ENCODE measurements at places on chromosomes 12 and 14. TPM values are rescaled to one million over a fixed set of nuclear protein-coding genes. Genes with fewer than 3 reads are reported as not detected.

The GLT8D2 gene
- 0.43 TPM for total RNA-seq

The HELB gene
- total RNA-seq, result 13.7 TPM

The C3AR1 gene
- 2.6 TPM for total RNA-seq

The SYNE3 gene
- 38.0 TPM for total RNA-seq

The GABARAPL1 gene
- total RNA-seq, result 6.0 TPM

The MIPOL1 gene
- total RNA-seq, result not detected

The CD163L1 gene
- total RNA-seq, result not detected

The A2M gene
- total RNA-seq, result not detected
